ENCODE measurements at places on chromosomes 3 and 15. TPM values are rescaled to one million over a fixed set of nuclear protein-coding genes. Genes with fewer than 3 reads are reported as not detected.

The CLDN18 gene
- 0.38 TPM for total RNA-seq

The SNTN gene
- not detected for total RNA-seq

The DZIP1L gene
- 17.4 TPM for total RNA-seq

The HEMK1 gene
- total RNA-seq, result 5.0 TPM

The PHLDB2 gene
- total RNA-seq, result 19.8 TPM
